ENCODE measurements at places on chromosomes 5 and 9.

GRCh38 chr9:20526500-20527319 lies 95.6 kb downstream of the MLLT3 start:
- DNase-seq = no peak

DNA sequence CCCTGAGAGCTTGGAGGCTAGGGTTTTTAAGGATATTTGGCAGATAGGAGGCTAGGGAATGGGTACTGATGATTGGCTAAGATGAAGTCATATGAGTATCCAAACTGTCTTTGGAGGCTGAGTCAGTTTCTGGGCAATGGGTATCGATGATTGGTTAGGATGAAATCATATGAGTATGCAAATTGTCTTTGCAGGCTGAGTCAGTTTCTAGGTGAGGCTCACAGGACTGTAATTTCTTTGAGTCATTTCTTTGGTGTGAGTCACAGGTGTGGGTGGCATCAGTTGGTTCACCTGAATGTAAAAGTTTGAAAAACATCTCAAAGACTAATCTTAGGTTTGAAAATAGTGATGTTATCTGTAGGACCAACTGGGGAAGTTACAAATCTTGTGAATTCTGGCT lies 1068.0 kb downstream of the NR2F1-AS1 start:
- DNase-seq = no peak

GRCh38 chr5:142823126-142823525 lies 52.9 kb downstream of the ARHGAP26 start:
- DNase-seq = no peak

GRCh38 chr9:133711428-133712220 lies 26.5 kb downstream of the SARDH start:
- DNase-seq = no peak

- no peak for DNase-seq
These were observed 1326.8 kb downstream of the PTPRD start for GRCh38 chr9:9286001-9286400.

GRCh38 chr9:81108821-81109220 lies 580.5 kb downstream of the TLE1 start:
- no peak for DNase-seq

DNA sequence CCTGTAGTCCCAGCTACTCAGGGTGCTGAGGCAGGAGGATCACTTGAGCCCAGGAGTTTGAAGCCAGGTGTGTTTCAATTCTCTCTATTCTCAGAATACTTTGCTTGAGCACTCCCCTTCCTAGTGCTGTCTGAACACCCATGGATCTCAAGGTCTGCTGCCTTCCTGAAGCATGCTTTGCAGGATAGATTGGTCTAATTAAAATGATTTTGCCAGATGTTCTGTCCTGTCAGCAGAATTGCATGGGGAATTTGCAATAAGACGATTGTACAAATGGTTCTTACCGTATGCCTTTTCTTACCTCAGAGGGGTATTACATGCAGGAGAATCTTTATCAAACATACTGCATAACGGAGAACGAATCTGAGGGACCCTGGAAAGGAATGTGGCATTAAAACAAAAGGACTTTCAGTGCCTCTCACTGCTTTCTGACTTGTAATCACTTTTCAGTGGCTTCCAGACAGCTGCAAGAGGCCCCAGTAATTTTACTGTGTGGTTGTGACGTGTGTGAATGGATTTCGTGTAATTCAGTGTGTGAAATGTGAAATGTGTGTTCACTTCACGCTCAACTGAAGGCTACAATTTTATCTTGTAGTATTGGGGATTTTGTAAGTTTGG lies 587.2 kb upstream of the SEMA6A start:
- no peak for DNase-seq

GRCh38 chr5:139512786-139513390 lies 30.3 kb upstream of the STING1 start:
- DNase-seq = no peak

DNA sequence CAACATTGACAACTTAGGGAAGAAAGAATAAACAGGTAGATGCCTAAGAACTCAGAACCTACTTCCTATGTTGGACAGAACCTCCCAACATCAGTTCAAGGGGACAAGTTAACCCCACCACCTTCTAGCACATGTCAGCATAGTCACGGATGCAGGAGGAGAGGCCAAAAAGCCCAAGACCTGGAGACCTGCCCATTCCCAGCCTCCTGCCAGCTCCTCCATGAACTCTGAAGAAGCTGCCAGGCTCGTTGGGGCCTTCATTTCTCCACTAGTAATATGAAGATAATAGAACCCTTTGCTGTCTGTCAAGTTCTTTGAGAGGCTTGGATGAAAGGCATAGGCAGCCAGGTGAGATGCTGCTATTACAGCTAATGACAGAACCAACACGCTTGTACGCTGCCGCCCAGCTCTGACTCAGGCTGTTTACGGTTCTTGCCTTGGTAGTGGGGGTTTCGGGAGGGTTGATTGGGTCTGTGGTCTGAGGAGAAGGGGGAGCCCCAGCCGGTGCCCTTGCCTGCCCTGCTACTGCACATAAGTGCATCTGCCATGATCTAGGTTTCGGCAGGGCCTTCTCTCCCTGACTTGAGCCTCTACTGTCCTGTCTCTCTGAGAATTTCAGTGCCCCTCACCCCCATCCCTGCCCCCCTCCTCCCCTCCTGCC lies 82.2 kb downstream of the NRG2 start:
- DNase-seq = no peak

GRCh38 chr5:152072091-152072490 lies 147.4 kb upstream of the GLRA1 start:
- no peak for DNase-seq

GRCh38 chr9:73583576-73583975 lies 431.9 kb downstream of the ANXA1 start:
- DNase-seq = no peak

DNA sequence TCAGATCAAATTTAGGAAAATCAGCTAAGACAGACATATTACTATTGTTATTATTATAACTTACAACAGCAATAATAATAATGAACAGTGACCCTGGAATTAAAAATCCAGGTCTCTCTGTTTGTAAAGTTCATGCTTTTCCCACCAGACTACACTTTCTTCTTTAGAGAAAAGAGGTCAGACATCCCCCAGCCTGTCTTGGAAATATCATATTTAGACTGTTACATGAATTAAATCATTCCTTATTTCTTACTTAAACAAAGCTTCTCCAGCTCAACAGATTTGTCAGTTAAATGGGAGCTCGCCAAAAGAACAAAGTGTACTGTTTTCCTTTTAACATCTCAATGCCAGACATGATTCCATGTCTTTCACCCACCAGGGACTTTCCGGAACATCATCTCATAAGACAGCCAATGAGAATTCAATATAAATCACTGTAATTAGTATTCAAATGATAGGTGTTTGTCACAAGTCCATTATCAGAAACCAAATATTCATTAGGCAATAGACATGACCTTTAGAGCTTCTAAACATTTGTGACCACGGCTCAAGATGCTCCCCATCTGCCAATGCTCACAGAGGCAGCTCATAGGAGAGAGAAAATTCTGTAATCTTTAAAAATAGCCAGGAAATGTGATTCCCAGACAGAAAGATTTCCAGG lies 351.9 kb downstream of the ENC1 start:
- no peak for DNase-seq

GRCh38 chr5:65910711-65911110 lies 15.7 kb upstream of the ERBIN start:
- no peak for DNase-seq
